HCT116 (cell line): ENCODE measurements at places on chromosomes 4 and X. TPM values are rescaled to one million over a fixed set of nuclear protein-coding genes. Genes with fewer than 3 reads are reported as not detected.

DNA sequence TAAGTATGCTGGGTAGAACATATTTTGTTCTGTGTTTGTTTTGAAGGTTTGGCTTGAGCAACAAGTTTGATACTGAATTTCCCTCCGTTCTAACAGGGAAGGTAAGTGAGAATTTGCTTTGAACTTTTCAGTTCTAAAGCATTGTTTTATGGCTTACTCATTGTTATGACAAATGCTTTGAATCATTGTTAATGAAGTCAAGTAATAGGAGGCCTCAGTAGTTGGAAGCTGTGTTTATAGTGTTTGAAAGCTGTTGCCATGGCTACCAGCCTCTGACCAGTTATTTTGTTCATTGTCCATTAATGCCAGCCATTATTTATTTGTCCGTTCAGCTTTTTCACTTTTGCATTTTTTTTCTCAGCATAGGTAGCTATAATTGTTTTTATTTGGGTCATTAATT, 14.4 kb downstream of the CHIC1 start:
- no peak for DNase-seq

DNA sequence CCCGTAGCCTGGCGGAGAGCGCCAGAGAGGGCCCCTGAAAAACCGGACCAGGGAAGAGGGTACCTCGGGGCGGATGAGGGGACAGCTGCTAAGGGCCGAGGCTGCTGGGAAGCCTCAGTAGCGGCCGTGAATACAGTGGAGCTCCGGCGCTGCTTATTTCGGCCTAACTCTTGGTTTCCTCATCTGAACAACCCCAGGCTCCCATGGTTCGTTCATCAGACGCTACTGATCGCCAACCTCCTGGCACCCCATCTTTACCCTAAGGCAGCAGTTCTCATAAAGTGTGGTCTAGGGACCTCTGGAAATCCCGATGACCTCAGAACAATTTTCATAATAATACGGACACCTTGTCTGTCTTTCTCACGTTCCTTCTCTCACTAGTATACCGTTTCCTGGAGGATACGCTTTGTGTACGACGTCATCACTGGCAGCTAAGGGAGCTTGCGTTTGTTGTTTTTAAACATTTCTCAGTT, 645 bp upstream of the RAB28 start:
- peak; percentile 16 for DNase-seq

DNA sequence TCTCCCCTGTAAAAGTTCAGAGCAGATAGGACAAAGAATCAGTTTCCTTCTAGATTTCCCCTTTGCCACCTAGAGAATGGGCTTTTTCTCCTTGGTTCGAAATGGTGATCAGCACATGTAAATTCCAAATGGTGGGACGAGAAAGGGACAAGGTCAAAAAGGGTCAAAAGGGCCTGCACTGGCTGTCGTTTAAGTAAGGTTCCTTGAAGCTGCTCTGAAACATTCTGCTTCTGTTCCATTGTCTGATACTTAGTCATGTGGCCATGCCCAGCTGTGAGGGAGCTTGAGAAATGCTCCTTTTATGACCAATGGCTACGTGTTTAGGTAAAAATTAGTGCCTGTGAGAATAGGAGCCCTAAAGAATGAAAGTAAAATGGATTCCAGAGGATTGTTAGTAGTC, 165.9 kb upstream of the CENPE start:
- DNase-seq = no peak

GRCh38 chr4:139209470-139210063, 32.5 kb upstream of the ELF2 start:
- DNase-seq = no peak

- no peak for DNase-seq
Observed at GRCh38 chr4:77202491-77202890, 45.5 kb downstream of the CCNG2 start.

- no peak for DNase-seq
Observed at GRCh38 chr4:125891597-125892258, 577.0 kb downstream of the FAT4 start.

DNA sequence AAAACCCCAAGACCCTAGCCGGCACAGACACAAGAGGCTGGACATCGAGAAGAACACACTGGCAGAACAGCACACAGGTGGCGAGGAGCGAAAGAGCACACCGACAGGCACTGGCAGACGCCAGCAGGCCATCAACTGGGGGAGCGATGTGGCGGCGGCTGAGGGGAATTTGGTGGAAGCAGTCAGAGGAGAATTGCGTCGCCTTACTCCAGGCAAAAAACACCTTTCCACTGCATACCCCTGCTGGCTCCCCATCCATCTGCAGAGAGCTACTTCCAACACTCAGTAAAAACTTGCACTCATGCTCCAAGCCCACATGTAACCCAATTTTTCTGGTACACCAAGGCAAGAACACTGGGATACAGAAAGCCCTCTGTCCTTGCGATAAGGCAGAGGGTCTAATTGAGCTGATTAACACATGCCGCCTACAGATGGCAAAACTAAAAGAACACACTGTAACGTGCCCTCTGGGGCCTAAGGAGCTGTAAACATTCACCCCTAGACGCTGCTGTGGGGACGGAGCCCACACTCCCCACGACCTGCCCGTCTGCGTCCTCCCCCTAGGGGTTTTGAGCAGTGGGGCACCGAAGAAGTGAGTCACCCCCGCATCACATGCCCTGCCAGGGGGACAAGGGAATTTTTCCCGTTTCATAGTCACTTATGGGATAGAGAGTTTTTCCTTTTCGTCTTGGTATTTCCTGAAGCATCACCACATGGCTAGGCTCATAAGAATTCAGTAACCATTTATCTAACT, 262.3 kb downstream of the KCTD8 start:
- no peak for DNase-seq

GRCh38 chr4:66609014-66609413, 936.3 kb downstream of the CENPC start:
- no peak for DNase-seq

DNA sequence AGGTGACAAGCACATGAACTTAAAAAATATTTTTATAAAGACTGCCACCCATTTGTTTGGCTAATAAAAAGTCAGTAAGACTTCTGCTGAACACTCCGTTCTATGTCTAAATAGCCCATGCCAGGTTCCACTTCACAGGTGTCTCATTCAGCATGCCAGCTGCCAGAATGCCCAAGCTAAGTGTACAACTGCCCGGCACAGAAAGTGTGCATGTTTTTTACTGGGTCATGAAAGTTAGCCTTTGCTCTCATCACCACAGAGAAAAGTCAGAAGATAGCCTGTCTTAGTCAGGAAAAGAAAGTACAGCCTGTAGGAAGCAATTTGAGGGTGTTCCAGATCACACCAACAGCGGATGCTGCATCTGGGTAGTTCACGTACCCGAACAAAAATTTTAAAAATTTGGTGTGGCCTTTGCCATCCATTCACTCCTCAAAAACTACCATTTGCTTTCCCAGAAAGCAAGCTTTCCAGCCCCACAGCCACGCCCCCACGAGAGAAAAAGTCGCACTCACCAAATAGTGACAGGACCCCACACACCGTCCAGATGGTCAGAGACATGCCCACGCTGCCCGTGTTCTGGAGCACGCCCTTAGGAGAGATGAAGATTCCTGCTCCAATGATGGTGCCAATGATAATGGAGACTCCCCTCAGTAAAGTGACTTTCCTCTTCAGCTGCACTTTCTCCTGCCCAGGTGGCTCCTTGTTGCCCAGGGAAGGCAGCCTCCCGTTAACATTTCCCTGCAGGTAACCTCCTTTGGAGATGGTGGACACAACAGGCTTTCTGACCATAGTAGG, 671 bp downstream of the SLC7A11 start:
- no peak for DNase-seq

DNA sequence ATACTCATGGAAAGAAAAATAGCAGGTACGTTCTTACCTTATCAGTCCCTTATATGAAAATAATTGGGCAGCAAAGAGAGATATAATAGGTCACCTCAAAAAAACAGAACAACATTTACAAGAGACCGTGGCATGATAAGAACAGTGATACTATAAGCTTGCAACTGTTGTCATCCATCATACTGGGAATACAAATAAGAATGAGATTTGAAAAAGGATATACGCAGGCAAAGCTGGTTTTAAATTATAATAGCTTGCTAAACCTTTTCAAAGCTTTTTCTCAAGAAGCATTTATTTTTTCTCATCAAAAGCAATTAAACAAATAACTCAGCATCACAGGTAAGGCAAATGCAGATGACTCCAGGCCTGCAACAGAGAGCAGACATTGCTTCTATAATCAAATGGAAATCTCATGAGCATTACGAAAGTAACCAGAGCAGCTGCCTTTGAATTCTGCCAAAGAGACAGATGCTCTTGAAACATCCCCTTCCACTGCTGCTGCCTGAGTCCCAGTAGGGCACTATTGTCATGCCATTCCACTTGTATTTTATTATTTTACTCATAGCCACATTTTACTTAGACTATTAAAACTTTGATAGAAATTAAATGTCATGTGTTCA, 620.6 kb upstream of the GNPDA2 start:
- DNase-seq = no peak

- no peak for DNase-seq
Observed at GRCh38 chr4:2806390-2807355, 13.8 kb downstream of the SH3BP2 start.

MAGEC1 gene
- not detected for total RNA-seq

SOX3 gene
- total RNA-seq = not detected

SNX12 gene
- 43.7 TPM for total RNA-seq

CDKL2 gene
- 1.2 TPM for total RNA-seq

PTTG2 gene
- not detected for total RNA-seq
